ENCODE measurements at places on chromosomes 1 and 21. TPM values are rescaled to one million over a fixed set of nuclear protein-coding genes. Genes with fewer than 3 reads are reported as not detected.

Gene EFNA1
- not detected for total RNA-seq

Gene NTRK1
- not detected for total RNA-seq

Gene GCSAML
- total RNA-seq = not detected

Gene TMPRSS15
- total RNA-seq = not detected

Gene KLHDC8A
- total RNA-seq = not detected

Gene CD164L2
- not detected for total RNA-seq

Gene PLA2G5
- total RNA-seq = not detected

Gene RHD
- not detected for total RNA-seq

Gene TARS2
- total RNA-seq = 21.0 TPM

Gene DMBX1
- total RNA-seq = not detected

Gene METTL25B
- 15.4 TPM for total RNA-seq

Gene CEP350
- 26.7 TPM for total RNA-seq

Gene ATPAF1
- 41.6 TPM for total RNA-seq

Gene OR10K1
- not detected for total RNA-seq

Gene EDARADD
- total RNA-seq = 0.43 TPM
